ENCODE measurements at places on chromosomes 2 and 18. TPM values are rescaled to one million over a fixed set of nuclear protein-coding genes. Genes with fewer than 3 reads are reported as not detected.

The TUBB8B gene
- total RNA-seq = not detected

The MARCO gene
- not detected for total RNA-seq

The HJURP gene
- total RNA-seq = 1.4 TPM

The ALPI gene
- not detected for total RNA-seq

The ANKRD36B gene
- total RNA-seq = 15.6 TPM

The SULT1C4 gene
- total RNA-seq = not detected

Measured in myocyte (in vitro differentiated cells).